ENCODE measurements at places on chromosomes 1 and 21.

GRCh38 chr1:85118751-85119150 is 70.5 kb upstream of the MCOLN3 start:
- no peak for DNase-seq

DNA sequence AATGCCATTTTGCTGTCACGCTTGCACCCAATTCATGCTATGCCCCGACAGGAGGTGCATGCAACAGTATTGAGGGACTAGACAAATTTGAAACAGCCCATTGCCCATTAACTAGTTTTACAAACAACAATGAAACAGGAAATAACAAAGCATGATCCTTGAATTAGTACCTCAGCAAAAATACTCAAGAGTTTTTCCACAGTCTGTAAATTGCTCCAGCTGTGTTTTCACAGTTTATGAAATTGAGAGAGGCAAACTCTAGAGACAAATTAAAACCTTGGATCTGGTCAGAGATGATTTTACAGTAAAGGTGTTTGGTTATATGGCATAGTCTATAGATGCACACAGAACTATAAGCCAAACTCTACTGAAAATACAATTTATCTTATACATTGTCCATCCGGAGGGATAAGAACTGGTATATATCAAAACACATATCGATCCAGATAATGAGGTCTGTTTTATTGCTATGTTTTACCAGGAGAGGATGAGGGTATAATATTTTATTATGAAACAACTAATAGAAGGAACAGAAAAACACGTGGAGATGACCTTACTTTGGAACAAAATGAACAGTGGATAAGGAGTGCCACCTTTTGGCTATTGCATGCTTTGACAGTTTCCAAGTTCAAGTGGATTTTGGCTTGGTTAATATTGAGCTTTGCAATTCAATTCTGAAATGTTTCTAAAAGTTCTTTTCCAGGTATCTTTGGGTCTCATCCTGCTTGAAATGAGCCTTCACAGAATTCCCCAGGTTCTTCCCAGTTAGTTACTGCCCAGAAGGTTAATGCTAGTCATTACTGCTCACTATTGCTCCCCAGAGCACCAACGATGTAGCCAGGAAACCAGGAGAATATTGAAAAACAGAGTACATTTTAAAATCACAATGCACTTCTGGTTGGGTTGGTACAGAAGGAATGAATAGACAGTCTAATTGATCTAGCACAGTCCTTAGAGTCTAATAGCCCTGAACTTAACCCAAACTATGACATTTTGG is 45.7 kb downstream of the ZC3H11B start:
- DNase-seq = no peak

GRCh38 chr21:45640888-45641479 is 2.5 kb upstream of the PCBP3 start:
- DNase-seq = no peak

- no peak for DNase-seq
Measured at GRCh38 chr1:244836135-244836521, 670 bp downstream of the COX20 start.

GRCh38 chr1:115705085-115705951 is 63.2 kb downstream of the CASQ2 start:
- no peak for DNase-seq

- DNase-seq = no peak
Measured at GRCh38 chr1:49240709-49241221, 464.1 kb upstream of the BEND5 start.

- no peak for DNase-seq
Measured at GRCh38 chr1:181484821-181485220, 1.5 kb downstream of the CACNA1E start.

DNA sequence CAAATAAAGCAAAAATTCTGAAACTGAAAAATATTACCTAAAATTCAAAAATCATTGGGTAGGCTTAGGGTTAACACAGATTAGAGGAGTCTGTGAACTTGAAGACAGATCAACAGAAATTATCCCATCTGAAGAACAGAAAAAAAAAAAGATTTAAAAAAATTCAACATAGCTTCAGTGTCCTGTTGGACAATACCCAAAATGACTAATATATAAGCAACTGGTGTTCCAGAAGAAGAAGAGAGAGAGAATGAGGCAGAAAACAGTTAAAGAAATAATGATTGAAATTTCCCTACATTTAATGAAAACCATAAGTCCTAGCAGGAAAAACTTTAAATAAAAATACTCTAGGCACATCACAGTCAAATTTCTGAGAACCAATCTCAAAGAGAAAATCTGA is 31.5 kb downstream of the TMCO1 start:
- no peak for DNase-seq

DNA sequence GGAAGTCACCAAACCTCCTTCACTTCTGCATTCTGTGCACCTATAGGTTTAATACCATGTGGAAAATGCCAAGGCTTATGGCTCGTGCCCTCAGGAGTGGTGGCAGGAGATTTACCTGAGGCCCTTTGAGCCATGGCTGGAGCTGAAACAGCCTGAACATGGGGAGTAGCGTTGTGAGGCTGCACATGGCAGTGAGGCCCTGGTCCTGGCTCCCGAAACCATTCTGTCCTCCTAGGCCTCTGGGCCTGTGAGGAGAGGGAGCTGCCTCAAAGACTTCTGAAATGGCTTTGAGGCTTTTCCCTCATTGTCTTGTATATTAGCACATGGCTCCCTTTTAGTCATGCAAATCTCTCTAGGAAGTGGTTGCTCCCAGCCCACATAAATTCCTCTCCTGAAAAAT is 20.6 kb downstream of the PTGFR start:
- DNase-seq = no peak

GRCh38 chr1:176206006-176206960 is 803 bp downstream of the COP1 start:
- DNase-seq = no peak

DNA sequence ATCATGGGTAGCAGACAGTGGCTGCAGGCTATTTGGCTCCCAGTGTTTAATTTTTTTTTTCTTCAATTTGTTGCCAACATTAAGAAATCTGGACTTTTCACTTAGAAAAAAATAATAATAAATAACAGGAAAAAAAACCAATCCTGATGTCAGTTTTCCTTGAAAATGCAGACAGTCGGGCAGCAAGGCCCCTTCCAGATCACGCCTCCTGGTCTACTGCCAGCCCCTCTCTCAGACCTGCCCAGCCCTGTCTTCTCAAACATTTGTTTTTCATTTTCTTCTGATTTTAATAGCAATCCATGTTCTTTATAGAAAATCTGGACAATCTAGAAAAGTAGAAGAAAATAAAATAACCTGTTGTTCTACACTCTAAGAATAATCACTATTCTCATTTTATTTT is 15.5 kb downstream of the IFNGR2 start:
- DNase-seq = no peak

DNA sequence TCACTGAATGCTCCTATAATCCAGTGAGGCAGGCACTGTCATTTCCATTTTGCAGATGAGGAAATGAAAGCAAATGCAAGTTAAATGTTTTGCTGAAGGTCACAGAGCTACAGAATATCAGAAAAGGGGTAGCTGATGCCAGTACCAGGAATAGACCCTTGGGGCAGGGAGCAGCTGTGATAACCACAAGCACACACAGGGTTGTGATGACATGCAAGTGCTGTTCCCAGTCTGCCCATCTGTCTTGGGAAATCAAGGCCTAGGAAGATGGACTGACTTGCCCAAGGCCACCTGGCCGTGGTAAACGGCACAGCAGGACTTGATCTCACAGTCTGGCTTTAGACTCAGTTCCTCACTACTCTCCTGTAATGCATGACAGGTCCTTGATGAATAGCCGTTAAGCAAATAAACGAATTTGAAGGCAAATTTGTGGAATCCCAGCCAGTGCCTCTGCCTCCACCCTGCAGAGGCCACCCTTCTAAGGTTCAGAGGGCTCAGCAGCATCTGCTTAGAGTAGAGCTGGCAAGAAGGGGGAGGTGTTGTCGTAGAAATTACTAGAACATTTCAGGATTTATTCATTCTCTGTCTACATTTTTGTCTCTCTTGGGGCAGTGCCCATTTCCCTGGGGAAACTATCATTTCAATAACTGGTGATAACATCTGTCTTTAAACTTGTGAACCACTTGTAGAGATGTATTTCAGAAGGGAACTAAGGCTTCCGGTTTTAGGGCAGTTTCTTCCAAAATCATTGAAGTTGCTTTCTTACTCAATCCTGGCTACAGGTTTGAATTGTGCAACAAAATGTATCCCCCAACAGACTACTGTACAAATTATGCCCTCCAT is 53.2 kb upstream of the MRPS6 start:
- DNase-seq = no peak

- no peak for DNase-seq
Measured at GRCh38 chr1:238690415-238690814, 696.0 kb upstream of the CHRM3 start.

DNA sequence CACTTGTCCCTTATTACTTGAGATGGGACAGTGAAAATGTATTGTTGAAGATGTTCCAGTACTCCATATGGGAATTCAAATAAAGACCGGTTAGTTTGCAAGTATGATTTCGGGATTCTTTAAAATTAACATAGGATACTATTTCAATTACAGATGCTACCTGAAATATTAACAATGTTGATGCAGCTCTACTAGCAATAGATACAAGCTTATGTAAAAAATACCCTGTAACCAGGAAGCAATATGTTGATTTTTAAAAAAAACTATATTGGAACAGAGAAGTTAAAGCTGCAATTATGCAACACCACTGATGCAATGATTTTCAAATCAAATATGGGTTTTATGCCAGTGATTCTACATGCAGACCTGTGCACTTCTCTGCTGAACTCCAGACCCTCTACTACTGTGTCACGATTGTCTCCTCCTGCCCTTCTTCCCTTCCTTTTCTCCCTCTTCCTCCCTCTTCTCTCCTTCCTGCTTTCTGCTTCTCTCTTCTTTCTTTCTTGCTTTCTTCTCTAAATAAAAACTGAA is 179.2 kb downstream of the ATP6V1G3 start:
- DNase-seq = no peak

DNA sequence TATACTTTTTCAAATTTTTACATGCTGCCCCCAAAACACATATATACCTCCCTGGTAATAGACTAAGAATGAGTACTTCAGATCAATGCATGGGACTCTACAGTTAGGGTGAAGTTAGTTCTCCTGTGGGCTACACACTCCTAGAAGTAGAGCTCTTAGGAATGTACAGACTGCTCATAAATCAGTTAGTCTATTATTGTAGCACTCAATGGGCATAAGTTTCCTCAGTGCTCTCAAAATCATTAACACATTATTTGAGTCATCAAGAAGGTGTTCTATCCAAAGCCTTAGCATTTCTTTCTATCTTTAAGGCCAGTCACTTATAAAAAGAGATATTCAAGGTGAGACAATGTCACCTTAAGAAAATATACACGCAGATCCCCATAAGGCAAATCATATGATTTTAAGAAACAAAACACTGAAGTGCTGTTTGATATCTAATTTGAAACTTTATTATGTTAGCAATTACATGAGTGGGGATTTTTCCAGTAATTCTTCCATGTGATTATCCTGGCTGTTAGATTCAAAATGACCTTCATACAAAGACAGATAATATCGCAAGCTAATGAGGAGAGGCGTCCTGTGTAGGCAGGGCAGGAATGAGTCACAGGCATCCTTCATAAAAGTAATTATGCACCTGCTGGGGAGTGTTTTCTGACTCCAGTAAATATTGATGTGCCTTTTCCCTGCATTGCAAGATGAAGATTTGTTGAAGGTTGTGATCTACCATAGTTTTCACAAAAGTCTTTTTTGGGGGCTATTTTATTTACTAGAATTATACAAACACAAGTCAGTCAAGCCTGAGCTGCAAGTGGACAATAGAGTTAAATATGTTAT is 167.2 kb upstream of the ATP1B1 start:
- no peak for DNase-seq

GRCh38 chr1:30126848-30127247 is 596.5 kb downstream of the MATN1 start:
- no peak for DNase-seq

DNA sequence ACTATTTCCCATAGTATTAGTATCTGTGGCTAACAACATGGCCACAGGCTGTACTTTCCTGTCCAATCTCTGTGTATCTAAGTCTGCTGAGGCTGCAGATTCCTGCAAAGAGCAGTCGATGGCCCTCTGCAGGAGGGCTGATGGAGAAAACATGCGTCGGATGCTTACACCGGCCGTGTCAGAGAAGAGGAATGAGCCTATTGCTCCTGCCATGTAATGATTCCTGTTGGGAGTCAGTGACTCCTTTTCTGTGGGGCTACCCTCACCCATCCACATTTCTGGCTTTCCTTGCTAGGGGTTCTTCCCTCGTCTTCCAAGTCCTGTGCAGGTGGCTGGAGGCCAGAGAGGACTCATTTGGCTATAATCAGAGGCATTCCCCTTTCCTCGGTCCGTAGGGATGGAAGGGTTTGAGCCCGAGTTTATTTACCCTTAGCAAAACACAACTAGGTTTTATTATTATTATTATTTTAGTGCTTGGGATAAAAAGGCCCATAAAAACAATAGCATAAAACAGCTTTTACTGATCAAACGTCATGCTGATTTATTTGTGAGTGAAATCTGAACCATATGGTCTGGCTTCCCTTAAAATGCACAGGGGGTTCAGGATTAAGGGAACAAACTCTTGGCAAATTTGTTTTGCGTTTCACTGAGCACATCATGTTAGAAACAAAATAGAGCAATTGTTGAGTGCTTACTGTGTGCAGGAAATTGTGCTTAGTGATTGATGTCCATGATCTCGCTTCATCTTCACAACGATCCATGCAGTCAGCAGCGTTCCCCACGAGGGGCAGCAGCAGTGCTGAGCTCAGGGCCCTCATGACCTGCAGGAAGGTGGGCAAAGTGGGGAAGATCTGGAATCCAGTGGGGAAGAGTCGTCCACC is 70.8 kb downstream of the KIF26B start:
- no peak for DNase-seq

GRCh38 chr1:91744953-91745639 is 140.9 kb downstream of the TGFBR3 start:
- no peak for DNase-seq

DNA sequence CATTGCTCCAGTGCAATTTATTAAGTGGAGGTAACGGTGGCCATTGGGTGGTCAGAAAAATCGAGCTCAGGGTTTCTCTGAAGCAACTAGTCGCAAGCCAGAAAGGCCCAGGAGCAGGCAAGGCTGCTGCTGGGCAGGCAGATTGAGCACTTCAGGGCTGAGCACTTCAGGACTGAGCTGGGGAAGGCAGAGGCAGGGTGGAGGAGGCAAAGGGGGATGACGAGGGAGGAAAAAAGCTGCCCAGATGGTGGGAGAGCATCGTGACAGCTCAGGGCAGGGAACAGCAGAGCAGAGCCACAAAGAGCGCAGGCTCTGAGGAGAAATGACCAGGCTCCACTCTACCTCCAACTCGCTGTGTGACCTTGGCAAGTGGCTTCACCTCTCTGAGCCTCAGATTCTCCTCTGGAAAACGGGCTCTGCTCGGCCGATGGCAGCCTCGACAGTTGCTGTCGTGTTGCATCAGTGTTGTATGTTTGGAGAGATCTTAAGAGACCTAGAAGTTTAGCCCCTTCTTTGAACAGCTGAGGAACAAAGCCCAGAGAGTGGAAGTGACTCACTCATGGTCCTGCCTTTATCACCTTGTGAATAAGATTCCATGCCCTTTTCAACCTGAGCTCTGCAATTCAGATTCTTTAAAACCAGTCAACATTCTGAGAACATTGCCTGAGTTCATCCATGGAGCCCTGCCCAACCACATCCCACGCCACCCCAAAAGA is 141.4 kb downstream of the SYF2 start:
- DNase-seq = no peak

- no peak for DNase-seq
Measured at GRCh38 chr1:38888423-38889333, 7.3 kb upstream of the GJA9 start.

Data from BJ (cell line).